ENCODE measurements at places on chromosomes 7 and 10.

DNA sequence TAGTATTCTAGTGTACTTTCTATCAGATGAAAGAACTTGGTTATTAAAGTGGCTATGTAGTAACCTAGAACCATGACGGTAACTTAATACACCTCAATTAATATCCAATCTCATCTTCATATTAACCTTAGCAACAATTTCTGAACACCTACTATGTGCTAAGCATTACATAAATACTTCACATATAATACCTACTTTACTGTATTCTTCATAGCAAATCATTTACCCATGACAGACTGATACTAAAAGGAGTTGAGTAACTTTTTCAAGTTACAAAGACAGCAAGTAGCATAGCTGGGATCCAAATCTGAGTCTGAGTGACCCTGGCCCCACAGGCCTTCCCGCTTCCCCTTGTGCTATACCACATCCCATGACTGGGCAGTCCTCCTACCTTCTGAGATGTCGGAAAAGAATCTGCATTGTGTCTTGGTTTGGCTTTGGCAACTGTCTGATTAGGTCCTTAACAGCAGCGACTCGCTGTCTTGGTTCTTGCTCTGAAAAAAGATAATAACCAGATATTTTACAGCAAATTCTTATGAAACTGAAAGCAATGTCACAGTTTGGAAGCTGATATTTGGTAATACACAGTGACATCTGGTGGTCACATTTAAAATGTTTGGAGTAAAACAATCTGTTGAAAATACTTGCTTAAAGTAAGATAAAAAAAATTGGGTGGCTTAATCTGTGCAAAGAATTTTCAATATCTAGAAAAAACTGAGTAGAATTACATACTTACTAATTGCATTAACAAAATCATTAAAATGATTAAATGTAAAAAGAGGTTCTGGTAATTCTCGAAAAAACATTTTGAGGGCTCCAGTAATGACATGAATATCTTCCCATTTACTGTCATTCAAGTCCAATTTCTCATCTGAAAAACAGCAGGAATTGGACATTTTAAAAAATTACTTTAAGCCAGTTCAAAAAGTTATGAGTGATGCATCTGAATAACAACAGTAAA lies 120.1 kb downstream of the ARHGAP12 start:
- peak; percentile 3 for DNase-seq

GRCh38 chr7:69217516-69218350 lies 380.5 kb upstream of the AUTS2 start:
- DNase-seq = no peak

DNA sequence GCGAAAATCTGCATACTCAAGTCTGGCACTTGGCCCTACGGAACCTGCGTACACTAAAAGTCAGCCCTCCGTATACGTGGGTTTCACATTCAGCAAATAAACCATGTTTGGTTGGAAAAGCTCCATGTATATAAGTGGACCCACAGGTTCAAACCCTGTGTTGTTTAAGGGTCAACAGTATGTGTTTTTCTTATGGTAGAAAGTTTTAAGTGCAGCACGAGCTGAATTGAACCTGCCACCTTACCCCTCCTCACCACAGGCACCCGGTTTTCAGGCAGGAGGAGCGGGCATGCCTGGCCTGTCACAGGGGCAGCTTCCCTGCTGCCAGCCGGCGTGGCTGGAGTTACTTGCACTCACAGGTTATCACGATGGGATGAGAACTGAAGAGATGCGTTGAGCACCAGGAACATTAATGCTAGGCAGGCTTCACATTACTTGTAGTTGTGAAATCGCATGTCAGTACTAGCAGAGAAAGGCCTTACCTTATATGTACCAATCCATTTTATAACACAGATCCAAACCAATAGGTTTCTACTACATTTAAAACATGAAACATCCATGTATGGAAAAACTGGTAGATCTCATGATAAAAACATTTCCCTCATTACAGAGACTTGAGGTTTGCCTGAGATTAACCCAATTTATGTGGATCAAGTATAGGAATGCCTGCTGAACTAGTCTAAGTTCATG lies 12.9 kb downstream of the INSIG1 start:
- DNase-seq = no peak

DNA sequence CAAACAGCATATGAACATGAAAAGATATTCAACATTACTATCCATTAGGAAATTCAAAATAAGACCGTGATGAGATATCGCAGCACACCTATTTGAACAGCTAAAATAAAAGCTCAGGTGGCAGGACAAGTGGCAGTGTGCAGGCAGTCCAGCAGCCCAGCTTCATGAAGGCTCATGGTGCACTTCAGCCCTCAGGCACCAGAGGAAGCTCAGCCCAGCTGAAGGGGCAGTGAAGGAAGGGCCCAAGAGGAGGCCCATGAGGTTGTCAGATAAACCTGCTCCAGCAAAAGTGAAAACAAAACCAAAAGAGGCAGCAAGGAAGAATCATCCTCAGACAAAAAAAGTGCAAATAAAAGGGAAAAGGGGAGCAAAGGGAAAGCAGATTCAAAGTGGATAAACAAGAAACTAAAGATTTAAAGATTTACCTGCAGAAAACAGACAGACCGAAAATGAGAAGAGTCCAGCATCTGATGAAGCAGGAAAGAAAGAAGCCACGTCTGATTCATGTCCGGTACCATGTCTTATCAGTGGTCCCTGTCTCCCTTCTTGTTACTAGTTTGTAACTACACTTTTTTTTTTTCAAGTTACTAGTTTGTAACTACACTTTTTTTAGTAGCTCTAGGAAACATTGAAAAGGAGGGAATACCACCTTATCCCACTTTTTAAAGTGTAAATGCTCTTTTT lies 15.0 kb upstream of the FAM24B start:
- DNase-seq = no peak

DNA sequence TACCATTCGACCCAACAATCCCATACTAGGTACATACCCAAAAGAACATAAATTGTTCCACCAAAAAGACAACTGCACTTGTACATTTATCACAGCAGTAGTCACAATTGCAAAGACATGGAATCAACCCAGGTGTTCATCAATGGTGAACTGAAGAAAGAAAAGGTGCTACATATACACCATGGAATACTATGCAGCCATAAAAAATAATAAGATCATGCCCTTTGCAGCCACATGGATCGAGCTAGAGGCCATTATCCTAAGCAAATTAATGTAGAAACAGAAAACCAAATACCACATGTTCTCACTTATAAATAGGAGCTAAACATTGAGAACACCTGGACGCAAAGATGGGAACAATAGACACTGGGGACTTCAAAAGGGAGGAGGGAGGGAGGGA lies 79.3 kb upstream of the NEBL start:
- DNase-seq = no peak

DNA sequence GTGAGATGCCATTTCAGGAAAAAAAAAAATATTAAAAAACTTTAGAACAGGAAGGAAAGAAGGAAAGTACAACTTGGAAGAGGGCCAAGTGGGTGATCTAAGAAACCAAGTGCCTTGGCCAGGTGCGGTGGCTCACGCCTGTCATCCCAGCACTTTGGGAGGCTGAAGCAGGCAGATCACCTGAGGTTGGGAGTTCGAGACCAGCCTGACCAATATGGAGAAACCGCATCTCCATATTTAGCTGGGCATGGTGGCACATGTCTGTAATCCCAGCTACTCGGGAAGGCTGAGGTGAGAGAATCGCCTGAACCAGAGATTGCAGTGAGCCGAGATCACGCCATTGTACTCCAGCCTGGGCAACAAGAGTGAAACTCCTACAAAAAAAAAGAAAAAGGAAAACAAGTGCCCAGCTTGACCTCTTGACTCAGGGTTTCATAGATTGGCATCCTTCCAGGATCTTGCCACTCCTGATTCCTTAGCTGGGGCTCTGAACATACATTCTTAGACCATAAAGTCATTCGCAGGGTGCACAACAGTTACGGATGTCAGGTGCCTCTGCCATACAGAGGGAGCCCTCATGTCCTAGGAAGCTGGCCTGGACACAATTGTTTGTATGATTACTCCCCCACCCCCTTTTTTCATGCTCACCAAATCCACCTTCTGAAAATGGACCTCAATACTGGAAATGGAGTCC lies 2.1 kb upstream of the GUSB start:
- no peak for DNase-seq

GRCh38 chr7:5143935-5144903 lies 45.8 kb upstream of the WIPI2 start:
- peak; percentile 77 for DNase-seq

- no peak for DNase-seq
These were observed 20.4 kb upstream of the FAM20C start for GRCh38 chr7:171912-172515.

DNA sequence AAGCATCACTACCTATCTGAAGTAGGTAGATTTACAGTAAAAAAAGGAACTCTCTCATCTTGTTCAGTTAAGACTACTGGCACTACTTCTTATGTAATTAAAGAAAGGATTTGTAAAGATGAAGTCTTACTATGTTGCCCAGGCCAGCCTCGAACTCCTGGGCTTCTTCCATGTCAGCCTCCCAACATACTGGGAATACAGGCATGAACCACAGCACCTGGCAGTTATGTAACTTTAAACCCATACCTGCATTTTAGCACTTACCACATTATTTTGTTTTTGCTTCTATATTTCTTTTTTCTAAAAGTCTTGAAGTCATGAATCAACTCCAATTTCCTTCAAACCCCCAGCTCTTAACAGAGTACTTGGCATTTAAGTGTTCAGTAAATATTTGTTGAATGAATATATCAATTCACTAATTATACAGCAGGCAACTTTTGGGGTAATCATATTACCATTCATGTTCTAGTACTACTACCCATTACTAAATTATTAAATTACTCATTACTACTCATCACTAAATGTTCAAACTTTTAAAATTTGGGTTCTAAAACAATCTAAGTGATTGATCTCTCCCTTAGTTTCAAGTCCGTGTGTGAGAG lies 31.6 kb upstream of the CCDC71L start:
- no peak for DNase-seq
